Stimulated activated CD4-positive, alpha-beta T cell treated with anti-CD3 and anti-CD28 coated beads, Interleukin-1b, Interleukin-23, amount 100 ng/mL, for 1 hour (primary cell): ENCODE measurements at places on chromosomes 11 and 22.

DNA sequence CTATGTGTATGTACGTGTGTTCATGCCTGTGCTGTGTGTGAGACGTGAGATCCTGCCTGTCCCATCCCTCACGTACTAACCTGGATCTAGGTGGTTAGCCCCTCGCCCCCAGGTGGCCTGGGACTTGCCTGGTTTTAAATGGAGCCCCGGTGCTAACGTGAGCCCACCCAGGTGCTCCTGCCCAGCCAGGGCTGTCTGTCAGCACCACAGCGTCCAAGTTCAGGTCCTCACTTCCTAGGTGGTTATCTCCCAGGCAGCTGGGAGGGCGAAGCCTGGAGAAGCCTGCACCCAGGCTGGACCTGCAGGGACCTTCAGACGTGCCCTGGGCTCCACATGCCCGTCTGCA is 86.0 kb downstream of the KCNQ1 start:
- DNase-seq: no peak

DNA sequence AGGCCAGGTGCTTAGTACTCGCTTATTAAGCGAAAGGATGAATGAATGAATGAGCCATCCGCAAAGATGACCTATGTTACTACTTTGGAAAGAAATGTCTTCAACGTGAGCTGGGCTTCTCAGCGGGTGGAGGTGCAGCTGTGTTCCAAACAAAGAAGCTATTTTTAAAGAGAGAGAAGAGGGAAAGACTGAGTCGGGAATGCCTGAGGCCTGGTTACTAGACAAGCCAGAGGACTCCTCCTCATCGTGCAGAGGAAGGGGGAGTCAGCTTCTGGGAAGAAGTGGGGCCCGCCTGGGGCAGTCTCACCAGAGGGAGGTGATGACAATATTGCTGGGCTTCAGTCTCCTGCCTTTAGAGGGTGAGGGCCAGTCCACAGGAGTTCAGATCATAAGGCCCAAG is 30.4 kb upstream of the CD5 start:
- DNase-seq: no peak

GRCh38 chr11:44316659-44317240 is 6.8 kb upstream of the ALX4 start:
- DNase-seq: no peak

DNA sequence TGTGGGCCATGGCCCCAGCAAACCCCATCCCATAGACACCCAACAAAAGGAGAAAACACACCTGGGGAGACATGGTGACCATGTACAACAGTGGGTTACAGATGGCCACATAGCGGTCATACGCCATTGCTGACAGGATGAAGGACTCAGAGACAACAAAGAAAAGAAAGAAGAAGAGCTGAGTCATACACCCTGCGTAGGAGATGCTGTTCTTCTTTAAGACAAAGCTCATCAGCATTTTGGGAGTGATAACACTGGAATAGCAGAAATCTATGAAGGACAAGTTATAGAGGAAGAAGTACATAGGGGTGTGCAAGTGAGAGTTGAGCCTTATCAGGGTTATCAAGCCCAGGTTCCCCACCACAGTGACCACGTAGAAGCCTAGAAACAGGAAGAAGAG is 4.9 kb downstream of the OR8B8 start:
- no peak for DNase-seq

- DNase-seq: no peak
Measured at GRCh38 chr11:126359431-126360048, 4.1 kb downstream of the ST3GAL4 start.

- DNase-seq: no peak
Measured at GRCh38 chr22:29268511-29269229, 602 bp downstream of the EWSR1 start.

DNA sequence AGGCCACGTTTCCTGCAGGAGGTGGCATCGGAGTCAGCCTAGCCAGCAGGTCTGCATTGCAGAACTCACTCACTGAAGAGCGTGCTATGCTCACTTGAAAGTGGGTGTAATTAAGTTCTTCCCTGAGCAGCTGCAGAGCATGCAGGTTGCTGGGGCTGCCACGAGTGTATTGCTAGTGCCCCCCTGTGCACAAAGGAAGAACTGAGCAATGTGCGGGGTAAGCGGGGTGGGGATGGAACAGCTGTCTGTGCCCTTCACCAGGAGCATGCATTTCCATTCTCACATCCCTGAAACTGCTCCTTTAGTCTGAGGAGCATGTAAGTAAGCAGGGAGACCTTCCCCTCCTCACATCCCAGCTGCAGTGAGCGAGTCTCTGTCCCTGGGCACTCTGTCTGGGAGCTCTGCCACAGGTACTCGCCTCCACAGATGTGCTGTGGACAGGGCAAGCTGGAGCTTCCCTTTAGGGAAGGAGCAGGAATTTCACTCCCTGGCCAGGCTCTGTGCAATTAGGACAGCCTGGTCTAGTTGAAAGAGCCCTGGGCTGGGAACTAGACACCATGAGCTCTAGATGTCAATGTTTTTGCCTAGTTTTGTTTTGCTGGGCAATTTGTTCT is 1031.8 kb downstream of the NTM start:
- DNase-seq: no peak

DNA sequence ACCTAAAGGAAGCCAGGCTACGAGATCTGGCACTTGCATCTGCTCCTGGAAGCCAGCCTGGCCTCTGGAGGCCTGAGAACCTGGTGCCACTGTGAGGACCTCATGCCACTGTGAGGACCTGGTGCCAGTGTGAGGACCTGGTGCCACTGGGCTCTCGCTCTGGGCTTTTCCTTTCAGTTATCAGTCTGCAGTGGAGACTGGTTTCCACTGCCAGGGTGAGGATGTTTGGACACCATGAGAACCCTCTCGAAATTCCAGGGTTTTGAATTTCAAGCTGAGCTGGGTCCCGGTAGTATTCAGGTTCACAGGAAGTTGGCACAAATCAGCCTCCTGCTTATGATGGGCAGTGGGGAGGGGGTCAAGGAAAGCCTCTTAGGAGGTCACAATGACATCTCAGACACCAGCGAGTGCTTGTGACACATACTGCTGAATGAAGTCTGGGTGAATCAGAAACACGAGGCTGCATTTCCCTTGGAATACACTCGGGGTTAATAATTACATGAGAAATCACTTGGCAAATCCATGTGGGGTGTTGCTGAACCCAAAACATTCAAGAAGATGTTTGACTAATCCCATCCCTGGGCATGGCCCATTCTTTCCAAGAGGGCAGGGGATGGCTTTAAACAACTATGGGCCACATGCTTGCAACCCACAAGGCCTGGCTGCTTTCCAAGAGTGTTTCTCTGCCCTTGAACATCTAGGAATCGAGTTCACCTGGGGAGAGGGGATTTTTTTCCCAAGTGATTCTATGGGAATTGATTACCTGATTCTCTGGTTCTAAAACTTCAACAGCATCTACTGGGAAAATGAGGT is 60.2 kb downstream of the LINC01488 start:
- no peak for DNase-seq

- DNase-seq: no peak
Measured at GRCh38 chr11:78397398-78397797, 20.2 kb downstream of the GAB2 start.

- no peak for DNase-seq
Measured at GRCh38 chr11:64019106-64020037, 16.4 kb upstream of the FLRT1 start.

- no peak for DNase-seq
Measured at GRCh38 chr11:110492321-110492685, 62.6 kb downstream of the FDX1 start.

DNA sequence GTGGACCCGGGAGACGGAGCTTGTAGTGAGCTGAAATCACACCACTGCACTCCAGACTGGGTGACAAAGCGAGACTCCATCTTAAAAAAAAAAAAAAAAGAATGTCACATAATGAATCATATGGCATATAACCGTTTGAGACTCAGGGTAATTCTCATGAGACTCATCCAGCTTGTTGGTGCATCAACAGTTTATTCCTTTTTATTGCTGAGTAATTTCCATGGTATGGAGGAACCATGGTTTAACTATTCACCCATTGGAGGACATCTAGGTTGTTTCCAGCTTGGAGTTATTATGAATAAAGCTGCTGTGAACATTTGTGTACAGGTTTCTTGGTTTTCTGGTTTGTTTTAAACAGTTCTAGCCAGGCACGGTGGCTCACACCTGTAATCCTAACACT is 25.3 kb downstream of the PPARA start:
- no peak for DNase-seq

DNA sequence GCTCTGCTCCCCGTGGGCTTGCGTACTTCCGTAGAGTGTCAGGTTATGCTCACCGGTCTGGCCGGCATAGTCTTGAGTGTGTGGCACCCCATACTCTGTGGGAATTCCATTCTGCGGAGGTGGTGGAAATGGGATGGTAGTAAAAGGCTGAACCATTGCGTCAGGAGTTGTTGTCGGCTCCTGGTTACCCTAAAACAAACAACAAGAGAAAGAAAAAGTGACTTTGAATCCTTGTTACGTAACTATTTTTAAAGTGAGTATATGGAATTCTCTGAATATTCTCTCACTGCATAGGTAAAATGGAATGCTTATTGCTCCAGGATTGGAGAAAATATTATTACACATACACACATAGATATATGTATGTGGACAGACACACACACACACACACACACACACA is 92.1 kb downstream of the APOL5 start:
- no peak for DNase-seq

DNA sequence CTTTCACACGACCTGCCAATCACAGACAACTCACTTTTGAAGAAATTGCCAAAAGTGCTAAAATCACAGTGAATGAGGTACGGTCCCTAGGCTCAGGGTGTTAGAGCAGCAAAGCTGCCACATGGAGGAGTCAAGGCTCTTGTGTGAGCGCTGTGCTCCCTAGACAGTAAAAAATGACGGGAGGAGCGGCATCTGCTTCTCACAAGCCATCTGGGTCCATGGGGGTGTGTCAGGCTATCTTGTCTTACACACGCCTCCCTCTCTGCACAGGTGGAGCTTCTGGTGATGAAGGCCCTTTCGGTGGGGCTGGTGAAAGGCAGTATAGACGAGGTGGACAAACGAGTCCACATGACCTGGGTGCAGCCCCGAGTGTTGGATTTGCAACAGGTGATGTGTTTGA is 14.8 kb downstream of the PSMD13 start:
- no peak for DNase-seq

- DNase-seq: no peak
Measured at GRCh38 chr11:16874275-16874975, 136.0 kb downstream of the C11orf58 start.

GRCh38 chr22:29334148-29334547 is 18.7 kb upstream of the RASL10A start:
- DNase-seq: no peak

- no peak for DNase-seq
Measured at GRCh38 chr11:22130462-22131053, 62.3 kb upstream of the ANO5 start.
